ENCODE measurements at places on chromosomes 2 and 18.

GRCh38 chr18:12438257-12438656 is 30.5 kb downstream of the PRELID3A start:
- no peak for DNase-seq

GRCh38 chr2:127479866-127480743 is 46.2 kb downstream of the IWS1 start:
- no peak for DNase-seq

- no peak for DNase-seq
Observed at GRCh38 chr18:59733421-59733820, 36.2 kb upstream of the CCBE1 start.

DNA sequence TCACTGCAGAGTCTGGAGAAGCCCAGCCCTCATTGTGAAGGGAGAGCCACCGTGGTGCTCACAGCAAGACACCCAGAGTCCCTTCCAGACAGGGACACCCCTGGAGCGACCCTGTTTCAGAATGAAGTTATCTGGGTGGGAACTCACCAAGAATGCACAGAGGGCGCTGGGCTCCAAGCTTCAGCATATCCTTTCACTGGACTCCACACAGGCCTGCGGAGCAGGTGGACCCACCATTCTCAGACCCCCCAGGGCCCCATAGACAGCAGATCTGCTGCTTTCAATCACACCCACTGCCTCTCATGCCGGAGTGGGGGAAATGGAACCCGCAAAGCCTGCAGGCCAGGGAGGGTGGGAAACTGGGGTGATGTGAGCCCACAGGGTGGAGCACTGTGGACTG is 87.8 kb downstream of the RRM2 start:
- DNase-seq = no peak

- DNase-seq = no peak
Observed at GRCh38 chr2:180334514-180334913, 327.4 kb upstream of the CWC22 start.

Measured in stimulated activated CD4-positive, alpha-beta T cell treated with anti-CD3 and anti-CD28 coated beads, Interleukin-4, amount 100 ng/mL, for 1 hour (primary cell).